ENCODE measurements at places on chromosomes 1 and 21.

GRCh38 chr1:47963568-47964358 is 33.4 kb downstream of the TRABD2B start:
- no peak for DNase-seq

GRCh38 chr1:32200226-32201010 is at the start of gene CCDC28B:
CCDC28B (plus strand) TSS chr1:32200595; CDS start chr1:32201936, 1,341 bp downstream.
- peak; percentile 46 for DNase-seq

- no peak for DNase-seq
These were observed 168.4 kb upstream of the DMRTA2 start for GRCh38 chr1:50591598-50591997.

DNA sequence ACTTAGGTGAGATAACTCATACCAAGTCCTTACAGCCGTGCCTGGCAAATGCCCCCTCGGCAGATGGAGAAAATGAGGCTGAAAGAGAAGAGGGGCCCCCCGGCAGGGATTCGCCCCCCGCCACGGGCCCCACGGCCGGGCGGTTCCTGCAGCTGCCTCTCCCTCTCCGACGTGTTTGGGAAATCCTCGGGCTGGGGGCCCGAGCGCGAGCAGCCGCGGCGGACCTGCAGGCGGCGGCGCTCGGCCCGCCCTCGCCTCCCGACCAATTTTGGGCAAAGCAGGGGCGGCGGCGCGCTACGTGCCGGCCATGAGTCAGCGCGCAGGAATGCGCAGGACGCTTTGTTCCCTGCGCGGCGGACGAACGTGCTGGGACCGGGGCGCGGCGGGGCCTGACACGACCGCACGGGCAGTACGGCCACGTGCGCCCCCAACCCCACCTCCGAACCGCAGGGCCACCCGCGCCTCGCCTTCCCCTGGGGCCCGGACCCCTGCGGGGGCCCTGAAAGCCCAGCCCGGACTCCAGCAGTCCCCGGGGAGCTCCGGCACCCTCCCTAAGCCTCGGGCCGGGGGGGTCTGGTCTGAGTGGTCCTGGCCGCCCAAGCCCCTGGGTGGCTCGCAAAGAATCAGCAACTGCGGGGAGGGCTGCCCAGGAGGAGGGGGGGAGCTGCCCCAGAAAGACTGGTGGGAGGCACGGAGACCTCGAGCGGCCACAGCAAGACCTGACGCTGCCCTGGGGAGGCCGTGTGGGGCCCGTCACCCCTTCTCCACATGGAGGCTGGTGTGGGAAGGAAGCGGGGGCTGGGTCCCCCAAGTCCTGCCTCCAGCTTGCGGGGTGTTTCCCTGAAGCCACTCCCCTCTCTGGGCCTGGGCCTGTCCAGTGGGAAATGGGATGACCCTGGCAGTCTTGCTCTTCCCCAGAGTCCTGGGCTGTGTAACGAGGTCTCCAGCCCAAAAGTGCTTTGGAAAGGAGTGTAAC is 11.9 kb upstream of the EDN2 start:
- DNase-seq: no peak

GRCh38 chr1:51416910-51417309 is 86.5 kb upstream of the TTC39A start:
- DNase-seq: no peak

DNA sequence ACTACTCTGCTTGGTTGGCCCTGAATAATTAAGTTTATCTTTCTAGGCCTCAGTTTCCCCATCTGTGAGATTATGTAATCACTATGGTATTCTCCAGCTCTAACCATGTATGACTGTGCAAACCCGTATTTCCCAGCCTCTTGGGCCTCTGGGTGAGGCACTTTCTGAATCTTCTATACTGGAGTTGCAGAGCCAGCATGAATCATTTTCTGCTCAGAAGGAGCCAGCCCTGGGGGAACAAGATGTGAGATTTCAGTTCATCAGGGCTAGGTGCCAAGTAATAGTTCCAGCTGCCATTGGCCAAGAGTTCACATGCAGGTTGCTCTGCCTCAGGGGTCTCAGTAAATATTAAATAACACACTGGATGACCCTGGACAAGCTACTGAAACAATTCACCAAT is 47.7 kb upstream of the USP24 start:
- no peak for DNase-seq

Measured in T-helper 22 cell (primary cell).